SK-N-MC (cell line): ENCODE measurements at places on chromosomes 3 and 15.
A peak's percentile ranks its signal among the peaks of the same experiment; 100 is the strongest.

GRCh38 chr3:133662278-133662651, 524 bp upstream of the TOPBP1 start:
- no peak for DNase-seq

DNA sequence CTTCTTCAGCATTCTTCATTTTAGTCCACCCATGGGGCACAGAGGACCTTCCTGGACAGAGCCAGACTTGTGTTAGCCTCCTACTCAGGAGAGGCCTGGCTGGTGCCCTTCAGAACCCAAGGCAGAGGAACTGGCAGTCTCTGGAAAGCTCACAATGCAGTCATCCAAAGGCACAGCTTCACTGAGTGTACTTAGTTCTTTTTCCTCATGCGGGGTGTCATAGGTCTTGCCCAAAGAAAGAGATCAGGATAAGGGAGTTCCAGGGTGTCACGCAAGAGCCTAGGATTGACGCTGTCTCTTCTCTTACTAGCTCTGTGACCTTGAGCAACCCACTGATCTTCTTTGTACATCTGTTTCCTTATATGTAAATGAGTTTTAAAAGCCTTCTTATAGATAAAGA, 58.7 kb downstream of the CD200 start:
- DNase-seq, result no peak

- DNase-seq, result no peak
These were observed 30.2 kb downstream of the NR2F2 start for GRCh38 chr15:96360581-96361308.

GRCh38 chr3:51394541-51394940, 3.5 kb downstream of the RBM15B start:
- no peak for DNase-seq

DNA sequence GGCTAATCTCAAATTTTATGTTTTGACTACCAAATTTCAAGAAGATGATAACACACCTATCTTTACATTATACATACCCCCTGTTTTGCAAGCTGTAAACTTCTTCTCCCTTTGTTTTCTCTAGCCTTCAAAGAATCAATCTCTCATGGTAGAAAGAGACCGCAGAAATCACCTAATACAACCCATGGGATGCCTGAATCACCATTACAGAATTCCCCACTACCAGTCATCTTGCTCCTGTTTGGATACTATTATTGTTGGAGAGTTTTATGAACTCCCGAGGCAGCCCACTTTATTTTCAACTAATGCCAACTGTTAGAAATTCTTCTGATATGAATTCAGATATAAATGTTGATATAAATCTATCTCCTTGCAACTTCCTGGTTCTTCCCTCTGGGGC, 110.9 kb downstream of the FRMD5 start:
- DNase-seq, result no peak

- no peak for DNase-seq
These were observed 12.2 kb downstream of the TARS3 start for GRCh38 chr15:101712078-101712477.

DNA sequence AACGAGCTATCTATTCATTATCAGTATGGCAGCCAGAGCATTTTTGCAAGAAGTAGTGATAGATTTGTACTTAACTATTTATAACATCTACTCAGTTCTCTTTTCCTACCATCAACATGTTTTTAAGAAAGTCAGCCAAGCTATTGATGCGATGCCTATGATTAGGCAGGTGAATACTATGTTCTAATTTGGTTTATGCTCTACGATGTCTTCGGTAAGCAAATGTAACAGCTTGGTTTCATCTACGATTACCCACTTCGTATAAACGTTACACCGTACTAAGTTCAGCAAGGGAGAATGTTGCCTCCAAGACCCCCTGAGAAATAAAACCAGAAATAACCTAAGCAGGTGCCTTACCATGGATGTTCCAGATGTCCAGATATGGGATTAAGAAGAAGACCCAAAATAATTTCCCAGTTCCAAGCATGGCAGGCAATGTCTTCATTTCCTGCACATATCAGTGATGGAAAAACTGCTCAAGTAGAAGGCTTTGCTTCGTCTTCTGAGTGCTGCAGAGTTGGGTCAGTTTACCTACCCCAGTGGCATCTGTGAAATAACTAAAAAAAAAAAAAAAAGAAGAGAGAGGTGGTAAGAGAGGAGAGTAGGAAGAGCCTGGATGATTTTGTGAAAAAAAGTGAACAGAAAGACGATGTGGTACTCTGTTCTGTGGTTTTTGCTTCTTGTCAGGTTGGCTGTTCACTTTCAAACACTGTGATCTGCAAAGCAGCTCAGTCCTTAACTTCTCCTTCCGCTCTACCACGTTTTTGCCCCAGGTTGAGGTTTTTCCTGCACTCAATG, at the start of gene BTLA:
TSS of gene BTLA (minus strand) at position 559 of the 798 bp plus-strand sequence. CDS start at position 445, 114 bp downstream.
- DNase-seq, result no peak

- DNase-seq, result no peak
These were observed 98.0 kb downstream of the KCNAB1 start for GRCh38 chr3:156218353-156218744.

DNA sequence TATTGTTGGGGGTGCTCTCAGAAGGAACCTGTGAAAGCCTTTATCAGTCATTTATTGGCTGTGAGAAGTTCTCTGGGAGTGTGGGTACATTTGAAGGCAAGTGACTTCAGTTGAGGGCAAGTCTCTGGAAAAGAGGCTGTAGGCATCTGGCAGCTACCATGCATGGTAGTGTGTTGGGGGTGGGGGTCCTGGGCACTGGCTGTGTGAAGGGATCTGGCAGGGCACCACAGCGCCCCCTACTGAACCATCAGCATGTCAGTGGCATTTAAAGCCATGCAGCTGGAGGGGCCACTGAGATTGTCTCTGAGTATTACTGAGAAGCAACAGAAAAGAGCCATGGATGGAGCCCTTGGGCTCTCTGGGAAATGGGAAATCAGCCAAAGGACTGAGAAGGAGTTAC, 30.6 kb downstream of the CRTAP start:
- DNase-seq, result no peak

DNA sequence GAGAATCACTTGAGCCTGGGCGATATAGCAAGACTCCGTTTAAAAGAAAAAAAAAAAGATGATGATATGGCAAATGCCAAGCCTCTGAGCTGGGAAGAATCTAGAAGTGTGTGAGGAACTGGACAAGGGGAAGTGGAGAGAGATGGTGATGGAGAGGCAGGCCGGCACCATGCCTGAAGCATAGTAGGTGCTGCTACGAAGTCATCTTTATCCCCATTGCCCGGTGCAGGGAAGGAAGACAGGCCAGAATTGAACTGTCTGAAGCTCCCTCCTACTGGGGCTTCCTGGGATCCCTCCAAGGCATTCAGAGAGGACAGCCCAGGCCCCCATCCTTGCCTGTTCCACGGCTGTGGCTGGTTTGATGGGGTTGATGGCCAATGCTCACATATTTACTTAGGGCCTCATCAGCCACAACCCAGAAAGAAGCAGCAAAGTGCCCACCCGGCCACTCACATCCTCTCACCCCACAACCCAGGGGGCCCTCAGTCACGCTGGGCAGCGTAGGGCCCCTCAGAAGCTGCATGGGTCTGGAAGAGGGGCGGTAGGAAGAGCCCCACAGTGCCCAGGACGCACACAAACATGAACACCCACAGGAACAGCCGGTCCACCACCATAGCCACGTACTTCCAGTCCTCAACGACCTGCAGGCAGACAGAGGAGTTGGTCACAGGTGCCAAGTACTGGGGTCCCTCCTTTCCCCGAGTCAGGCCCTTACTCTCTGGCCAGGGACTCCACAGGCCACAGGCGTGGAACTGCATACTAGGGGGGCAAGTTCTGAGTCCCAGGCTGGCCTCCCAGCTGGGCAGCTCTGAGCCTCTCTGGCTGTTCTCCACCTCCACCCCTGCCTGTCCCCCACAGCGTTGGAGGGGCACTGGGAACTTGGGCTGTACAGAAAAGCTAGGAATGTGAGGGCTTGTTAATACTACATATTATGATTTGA, 4.1 kb upstream of the CHRNA3 start:
- DNase-seq, result no peak

DNA sequence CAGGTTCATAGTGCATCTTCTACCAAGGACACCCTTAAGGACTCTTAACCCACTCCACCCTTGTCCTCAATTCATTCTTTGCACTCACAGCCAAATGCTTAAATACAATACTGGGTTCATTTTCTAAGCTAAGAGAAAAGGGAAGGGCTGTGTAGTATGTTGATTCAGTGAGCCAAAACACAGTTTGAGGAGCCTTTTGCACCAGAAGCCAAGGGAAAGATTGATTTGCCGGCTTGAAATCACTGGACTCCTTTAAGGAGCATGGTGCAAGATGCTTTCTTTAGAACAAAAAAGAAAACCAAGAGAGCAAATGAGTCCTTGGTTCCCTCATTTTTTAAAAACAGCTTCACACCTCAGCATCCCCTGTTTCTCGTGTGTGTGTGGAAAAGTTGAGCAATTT, 47.8 kb downstream of the BOC start:
- no peak for DNase-seq

- DNase-seq, result no peak
These were observed 78.2 kb downstream of the CCNL1 start for GRCh38 chr3:157081626-157082210.

DNA sequence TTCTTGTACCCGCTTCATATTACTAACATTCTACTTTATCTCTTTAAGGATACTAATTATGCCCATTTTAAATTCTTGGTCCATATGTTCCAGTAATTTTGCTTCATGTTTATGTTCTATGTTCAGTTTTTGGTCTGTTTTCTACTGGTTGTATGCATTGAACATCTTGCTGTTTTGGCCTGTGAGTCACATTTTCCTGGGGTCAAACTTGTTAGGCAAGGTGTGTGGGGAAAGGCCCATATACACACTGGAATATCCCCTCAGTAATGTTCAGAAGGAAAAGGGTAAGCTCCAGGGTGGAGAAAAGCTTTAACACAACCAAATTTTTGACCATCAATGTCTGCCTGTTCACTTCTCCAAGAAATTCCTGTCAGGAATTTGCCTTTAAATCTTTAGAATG, 337.7 kb downstream of the SLC9A9 start:
- DNase-seq, result no peak

DNA sequence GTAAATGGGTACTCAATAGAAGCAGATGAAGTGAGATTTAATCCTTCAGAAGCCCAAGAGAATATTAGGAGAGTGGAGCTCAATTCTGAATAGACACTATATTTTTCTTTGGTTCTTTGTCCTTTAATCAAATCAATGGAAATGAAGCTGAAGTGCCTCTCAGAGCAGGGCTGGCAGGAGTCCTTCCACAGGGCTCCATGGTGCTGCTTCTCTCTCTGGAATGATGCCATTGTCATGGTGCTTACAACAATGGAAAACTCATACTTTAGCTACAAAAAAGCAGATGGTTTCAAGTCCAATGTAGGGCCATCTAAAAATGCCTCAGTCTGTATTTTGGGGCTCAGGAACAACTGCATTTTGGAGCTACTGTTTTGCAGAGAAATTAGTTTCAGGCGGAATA, 125.1 kb downstream of the SNRK start:
- DNase-seq, result no peak

GRCh38 chr3:22582266-22582665, 620.9 kb upstream of the UBE2E2 start:
- DNase-seq, result no peak

GRCh38 chr15:58331560-58331912, 100.3 kb upstream of the LIPC start:
- no peak for DNase-seq

- no peak for DNase-seq
These were observed 1036.3 kb downstream of the TBL1XR1 start for GRCh38 chr3:176160997-176161396.

- no peak for DNase-seq
These were observed 150.5 kb upstream of the ZNF385D start for GRCh38 chr3:21901484-21901883.

GRCh38 chr3:128712848-128713247, 13.1 kb upstream of the RAB7A start:
- DNase-seq, result no peak

DNA sequence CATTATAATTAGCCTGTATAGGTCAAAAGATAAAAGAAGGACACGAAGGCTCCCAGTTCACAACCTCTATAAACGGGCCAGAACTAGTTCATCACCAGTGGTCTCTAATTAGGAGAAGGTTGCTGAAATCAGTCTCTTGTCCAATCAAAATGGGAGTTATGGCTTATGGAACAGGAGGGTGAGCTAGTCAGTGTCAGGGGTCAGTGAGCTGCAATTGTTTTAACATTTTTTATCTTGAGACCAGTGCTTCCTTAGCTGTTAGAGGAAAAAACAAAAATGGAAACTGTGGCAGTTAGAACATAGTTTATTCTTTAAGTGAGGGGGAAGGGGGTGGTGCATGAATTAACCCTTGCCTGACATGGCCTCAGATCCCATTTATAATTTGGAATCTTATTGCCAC, 141.7 kb downstream of the KCNMB2 start:
- no peak for DNase-seq

DNA sequence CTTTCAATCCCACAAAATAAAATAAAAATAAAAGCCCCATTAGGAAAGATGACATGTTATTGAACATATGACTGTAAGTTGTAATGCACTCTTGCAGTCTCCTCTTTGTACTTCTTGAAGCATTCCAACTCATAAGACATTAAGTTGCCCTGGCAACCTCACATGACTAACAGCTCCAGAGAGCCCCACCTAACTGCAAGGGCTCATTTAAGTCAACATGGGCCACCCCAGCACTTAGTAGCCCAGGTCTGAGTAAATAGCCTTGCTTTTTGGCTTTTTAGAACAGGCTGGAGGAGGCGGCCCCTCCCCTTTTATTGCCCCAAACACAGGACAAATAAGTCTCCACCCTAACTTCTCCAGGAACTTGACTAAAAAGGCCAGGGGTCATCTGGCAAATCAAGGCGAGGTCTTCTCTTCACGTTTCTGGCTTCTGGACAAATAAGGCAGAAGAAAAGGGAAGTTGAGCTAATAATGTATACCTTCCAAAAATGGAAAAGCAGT, 135.1 kb downstream of the TMCO5A start:
- peak; percentile 12 for DNase-seq

DNA sequence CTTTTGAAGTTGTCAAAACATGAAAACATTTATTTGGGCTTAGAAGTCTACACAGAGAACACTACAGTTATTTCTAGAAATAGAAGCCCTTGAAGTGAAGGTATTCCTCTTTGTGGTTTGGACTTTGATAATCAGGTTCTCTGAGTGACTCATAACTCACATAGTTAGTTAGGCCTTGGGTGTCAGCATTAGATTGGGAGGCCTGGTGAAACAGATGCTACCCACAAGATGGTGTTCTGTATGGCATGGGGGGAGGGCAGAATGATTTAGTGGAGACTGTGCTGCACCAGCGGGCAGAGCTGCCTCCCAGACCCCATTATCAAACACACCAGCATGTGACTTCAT, 108.9 kb upstream of the ETV5 start:
- DNase-seq, result no peak

GRCh38 chr3:80553211-80553610, 785.4 kb upstream of the ROBO1 start:
- no peak for DNase-seq

DNA sequence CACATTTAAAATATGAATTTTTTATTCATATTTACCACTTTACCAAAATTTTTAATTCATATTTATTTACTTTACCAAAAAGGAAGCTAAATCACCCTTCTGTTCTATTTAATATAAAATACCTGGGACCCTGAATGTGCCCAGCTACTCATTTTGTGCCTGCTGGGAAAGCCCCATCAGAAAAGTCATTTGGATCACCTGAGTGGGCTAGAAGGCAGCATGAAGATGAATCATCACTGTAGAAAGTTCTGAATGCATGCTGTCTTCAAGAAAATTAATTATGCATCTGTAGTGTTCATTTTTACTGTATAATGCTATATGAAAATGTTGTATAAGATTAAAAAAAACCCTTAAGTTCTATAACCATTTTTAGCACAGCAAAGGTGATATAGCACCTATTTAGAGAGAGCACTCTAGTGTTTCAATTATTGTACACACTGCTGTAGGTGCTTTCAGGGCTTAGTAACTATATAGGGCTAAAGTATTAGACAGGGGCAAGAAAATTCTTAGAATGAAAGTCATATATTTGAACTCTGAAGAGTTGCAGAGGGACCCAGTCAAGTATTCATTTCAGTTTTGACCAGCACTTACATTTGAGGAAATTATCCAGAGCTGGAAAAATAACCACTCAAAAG, 175.1 kb downstream of the NFKBIZ start:
- no peak for DNase-seq
